ENCODE measurements at places on chromosomes 2 and 18.
A peak's percentile ranks its signal among the peaks of the same experiment; 100 is the strongest.

GRCh38 chr2:113304702-113305101 lies 26.0 kb upstream of the PAX8 start:
- no peak for DNase-seq

DNA sequence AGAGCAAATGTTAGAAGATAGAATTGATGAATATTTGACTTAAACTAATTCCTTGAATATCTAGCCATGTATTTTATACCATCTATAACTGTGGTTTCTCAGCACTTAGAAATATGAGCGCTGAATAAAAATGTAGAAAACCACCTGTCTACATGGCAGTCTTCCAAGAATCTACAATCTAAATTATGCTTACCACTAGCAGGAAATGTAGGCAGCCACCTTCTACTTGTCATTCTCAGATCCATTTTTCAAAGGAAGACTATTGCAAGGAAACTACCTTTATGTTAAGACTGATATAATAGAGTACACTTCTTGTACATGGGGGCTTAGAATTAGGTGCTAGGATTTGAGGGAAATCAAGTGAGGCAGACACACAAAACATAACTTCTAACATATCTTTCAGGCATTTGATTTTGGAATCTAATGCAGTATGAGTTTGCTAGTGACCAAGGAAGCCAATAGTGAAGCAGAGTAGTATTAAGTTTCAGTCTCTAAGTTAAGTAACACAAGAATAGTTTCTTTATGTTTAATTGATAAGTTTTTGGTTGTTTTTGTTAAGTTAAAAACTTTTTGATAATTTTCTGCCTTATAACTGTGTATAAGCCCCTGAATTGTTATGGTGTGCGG lies 175.9 kb upstream of the ITGA4 start:
- DNase-seq, result no peak

DNA sequence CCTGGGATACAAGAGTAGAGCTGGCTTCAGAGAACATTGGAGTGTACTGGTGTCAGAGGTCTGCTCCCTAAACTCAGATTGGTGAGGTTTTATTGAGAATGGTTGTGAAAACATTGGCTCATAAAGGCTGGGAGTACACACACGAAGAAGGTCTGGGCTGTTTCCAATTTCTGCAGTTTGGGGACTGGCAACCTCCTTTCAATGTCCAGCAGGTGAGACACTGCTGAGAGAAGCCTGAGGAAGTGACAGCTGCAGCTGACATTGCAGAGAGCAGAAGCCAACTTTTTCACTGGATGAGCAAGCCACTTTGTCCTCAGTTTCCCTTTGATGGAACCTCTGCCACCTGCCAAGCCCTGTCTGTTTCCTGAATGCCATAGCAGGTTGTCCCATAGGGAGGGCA lies 346.6 kb upstream of the SPRED2 start:
- DNase-seq, result no peak

- DNase-seq, result no peak
Measured at GRCh38 chr2:226063704-226064440, 664.4 kb downstream of the NYAP2 start.

DNA sequence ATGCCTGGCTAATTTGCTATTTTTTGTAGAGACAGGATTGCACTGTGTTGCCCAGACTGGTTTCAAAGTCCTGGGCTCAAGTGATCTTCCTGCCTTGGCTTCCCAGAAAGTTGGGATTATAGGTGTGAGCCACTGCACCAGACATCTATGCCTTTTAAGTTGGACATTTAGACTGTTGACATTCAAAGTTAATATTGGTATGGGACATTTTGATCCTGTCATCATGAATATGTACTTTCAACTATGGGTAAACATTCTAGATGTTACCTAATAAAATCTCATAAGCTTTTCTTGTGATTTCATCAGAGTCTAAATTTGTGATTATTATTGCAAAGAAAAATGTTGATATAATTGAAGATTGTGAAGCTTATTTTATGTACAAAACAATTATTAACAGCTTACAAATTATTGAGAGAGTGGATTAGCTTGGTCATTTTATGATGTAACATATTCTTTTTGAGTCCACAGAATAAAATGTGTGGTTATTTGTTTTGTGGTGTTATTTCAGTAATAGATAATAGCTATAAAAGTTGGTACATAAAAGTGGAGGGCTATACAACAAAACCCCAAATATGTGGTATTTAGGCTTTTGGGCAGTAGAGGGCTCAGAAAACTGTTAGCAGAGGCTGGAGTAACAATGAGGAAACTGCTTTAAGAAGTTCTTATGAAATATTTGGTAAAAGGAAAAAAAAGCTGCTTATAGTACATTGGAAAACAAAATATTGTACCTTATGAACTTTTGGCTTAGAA lies 41.4 kb downstream of the STARD6 start:
- DNase-seq, result no peak

DNA sequence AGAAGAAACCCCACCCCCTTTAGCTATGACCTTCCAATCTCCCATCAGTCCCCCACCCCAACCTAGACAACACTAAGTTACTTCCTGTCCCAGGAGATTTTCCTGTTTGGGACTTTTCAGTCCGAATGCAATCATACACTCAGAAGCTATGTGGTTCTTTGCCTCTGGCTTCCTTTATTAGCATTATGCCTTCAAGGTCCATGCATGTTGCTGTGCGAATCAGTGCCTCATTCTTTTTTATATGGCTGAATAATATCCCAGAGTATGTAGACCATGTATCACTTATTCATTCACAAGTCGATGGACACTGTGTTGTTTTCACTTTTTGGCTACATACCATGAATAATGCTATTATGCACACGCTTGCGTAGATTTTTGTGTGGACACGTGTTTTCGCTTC lies 292.1 kb upstream of the HDAC4 start:
- no peak for DNase-seq

- DNase-seq, result no peak
Measured at GRCh38 chr2:66032226-66032775, 402.6 kb upstream of the MEIS1 start.

DNA sequence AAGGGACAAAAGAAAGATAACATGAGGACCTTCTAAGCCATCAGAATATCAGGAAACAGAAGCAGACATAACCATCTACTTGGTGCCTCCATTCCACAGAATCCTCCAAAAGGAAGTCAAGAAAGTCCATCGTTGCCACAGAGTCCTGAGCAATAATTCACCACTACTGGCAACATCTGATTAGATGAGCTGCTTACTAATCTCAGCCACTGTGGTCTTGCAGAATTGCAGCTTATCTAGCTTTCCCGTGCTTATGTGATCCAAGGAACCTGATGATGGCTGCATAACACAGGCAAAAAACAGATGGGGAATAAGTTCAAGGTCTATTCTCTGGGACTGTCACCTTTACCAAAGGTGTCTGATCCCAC lies 278.5 kb downstream of the AFF3 start:
- DNase-seq, result no peak

DNA sequence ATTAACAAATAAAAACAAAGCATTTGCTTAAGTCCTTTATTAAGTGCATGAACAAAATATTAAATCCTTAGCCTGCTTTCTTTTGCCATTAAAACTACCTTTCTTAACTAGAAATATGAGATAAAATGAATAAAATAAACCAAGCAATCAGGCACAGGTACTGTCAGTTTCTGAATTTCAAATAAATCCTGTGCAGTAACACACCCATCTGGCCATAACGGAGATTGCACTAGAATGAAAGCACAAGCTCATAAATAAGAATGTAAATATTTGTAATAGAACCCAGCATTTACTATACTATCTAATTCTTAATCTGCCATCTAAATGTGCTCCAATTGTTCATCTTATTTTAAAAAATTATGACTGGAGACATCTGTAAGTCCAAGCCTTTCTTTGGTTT lies 31.9 kb downstream of the PRKRA start:
- DNase-seq, result no peak

GRCh38 chr18:48866028-48866733 lies 84.6 kb downstream of the SMAD7 start:
- DNase-seq, result no peak

- DNase-seq, result no peak
Measured at GRCh38 chr2:37394796-37395555, 50.5 kb downstream of the QPCT start.

DNA sequence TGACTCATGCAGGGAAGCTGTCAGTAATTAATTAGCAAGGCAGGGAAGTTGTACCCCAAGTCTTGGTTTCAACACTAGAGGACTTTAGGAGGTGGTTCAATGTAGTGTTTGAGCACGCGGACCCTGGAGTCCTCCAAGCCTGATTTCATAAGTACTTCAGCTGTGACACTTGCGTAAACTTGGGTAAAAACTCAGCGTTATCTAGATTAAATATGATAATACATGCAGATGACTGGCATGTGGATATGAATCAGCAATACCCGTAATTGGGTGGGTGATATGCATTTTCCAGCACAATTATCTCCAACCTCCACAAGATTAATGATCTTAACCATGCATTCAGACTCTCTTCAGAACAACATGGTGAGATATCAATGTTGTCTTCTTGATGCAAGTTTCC lies 5.2 kb downstream of the UGT1A7 start:
- no peak for DNase-seq

- no peak for DNase-seq
Measured at GRCh38 chr18:26745288-26746181, 120.0 kb downstream of the AQP4 start.

DNA sequence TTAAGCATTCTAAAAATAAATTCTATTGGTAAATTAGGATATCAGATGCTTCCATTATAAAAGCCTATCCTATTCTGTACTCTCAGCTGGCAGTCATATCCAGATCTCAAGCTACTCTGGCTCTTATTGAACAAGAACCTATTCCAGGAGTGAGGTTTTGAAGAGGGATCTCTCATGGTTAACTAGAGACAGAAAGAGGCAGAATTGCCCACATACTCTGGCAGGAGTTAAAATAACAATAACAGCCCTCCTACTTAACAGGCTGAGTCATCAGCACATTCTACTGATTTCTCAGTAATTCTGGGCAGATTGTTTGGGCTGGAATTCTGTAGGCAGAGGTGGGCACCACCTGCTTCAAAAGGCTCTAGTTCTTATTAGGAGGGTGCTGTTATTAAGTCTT lies 142.0 kb upstream of the UNC80 start:
- DNase-seq, result no peak

- DNase-seq, result no peak
Measured at GRCh38 chr2:163319006-163319405, 416.8 kb downstream of the FIGN start.

DNA sequence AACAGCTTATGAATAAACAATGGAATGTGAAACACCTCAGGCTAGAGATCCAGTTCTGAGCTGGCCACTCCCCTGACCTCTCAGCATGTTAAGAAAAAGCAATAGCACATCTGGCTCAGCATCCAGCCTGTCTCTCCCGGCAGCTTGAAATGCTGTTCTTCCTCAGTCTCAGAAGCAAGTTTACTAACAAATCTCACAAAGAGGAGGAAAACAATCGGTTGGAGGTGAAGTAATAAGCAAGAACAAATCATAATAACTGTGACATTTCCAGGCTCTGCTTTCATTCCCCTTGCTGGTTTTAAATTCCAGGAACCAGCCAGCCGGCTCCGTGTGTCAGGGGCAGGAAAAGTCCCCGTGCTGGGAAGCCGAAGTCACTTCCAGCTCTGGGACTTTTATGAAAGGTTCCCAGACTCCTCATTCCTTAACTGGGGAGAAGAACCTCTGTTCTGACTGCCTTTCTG lies 133.9 kb upstream of the ARL4C start:
- DNase-seq, result no peak

GRCh38 chr2:23146011-23146410 lies 239.0 kb upstream of the KLHL29 start:
- DNase-seq, result no peak

- DNase-seq, result no peak
Measured at GRCh38 chr2:29780906-29781305, 140.5 kb downstream of the ALK start.

DNA sequence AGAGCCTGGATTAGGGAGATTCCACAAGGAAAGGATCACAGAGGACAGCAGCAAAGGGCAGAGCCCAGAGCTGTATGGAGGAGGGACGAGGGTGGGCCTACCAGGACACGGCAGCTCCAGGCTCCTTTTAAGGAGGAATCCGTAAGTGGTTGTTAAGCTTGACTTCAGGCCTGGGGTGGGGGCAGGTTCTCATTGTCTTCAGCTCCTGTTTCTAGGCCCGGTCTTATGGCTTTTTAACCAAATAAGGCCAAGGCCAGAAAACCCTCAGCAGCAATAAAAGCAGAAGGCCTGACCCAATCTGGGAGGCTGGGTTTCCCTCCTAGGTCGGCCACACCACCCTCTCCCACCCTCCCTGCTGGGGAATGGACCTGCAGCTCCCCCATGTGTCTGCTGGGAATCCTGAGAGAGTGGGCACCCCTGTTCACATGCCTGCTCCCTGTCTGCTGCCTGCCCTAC lies 111.2 kb downstream of the PLB1 start:
- DNase-seq, result no peak

GRCh38 chr2:170466632-170467031 lies 248.5 kb upstream of the SP5 start:
- DNase-seq, result no peak

GRCh38 chr2:217074576-217075255 lies 214.9 kb upstream of the TNP1 start:
- DNase-seq, result no peak

- peak; percentile 78 for DNase-seq
Measured at GRCh38 chr18:58552057-58552461, 76.8 kb downstream of the ALPK2 start.

GRCh38 chr2:86492048-86492453 lies 50.9 kb downstream of the KDM3A start:
- DNase-seq, result no peak

DNA sequence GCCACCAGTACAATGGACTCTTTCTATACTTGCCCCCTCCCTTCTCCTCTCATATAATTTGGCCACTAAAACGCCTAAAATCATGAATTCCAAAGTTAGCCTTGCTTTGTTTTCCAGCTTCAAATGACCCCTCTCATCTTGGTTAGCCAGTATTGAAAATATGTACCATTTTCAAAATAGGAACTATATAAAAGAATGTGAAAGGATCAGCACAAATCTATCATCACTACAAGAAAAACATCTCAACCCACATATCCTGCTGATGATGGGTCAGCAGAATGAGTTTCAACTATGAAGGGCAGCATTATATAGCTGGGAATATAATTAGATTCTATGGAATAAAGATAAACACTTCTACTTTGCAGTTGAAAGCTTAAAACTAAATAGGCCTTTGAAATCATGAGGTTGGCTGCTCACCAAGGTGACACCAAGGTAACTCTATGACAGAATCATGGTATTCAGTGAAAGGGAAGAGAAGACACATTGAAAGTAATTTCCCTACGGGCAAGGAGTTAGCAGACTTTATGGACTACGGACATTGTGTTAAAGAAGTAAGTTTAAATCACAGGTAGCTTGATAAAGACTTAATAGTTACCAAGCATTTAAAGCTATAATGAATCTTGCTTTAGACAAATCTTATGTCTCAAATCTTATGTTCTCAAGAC lies 873.0 kb downstream of the CPS1 start:
- no peak for DNase-seq

DNA sequence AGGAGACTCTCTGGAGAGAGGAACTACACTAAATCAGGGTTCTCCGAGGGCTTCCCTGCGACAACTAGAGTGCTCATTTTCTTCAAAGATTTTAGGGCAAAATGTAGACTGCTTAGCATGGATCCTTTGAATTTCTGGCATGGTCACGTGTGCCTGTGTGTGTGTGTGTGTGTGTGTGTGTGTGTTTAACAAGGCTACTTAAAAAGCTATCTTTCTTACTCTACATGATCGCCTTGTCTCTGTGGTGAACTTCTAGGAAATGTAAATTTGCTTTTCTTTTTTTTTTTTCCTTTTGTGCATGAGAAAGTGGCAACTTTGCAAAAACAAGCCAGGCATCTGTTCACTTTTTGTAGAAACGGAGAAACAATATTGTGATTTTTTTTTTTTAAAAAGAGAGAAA lies 43.9 kb downstream of the SOX11 start:
- no peak for DNase-seq

Data from GM12864 (cell line).